ENCODE measurements at places on chromosomes 2 and 18.

GRCh38 chr18:32010124-32010721 is 8.4 kb upstream of the RNF125 start:
- DNase-seq = no peak
- H3K27ac ChIP-seq = no peak overlapping the region
- H3K4me1 ChIP-seq = peaks cover 8% of the 10 kb centered on the region
- H3K27me3 ChIP-seq = no peaks in the 10 kb centered on the region

DNA sequence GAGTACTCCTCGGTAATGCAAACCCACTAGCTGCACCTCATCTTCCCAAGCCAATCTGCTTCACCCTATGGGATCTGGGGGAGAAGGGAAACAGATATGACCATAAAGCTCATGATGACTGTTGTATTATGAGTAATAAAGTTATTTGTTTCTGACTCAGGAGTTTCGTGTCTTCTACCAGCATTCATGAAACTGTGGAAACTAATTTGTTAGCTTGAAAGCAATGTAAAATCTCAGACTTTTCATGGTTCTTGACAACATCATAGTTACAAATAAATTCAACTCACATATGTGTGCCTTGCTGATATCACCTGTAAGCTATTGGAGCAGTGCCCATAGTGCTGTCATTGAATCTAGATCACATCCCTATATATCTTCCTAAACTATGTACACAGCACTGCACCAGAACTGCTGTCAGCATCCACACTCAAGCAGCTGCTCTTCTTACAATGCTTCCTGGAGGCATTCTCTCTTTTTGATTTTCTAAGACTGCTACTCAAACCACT is 135.6 kb upstream of the KYNU start:
- H3K27me3 ChIP-seq = no peaks in the 10 kb centered on the region
- no peak for DNase-seq
- no peaks in the 10 kb centered on the region for H3K36me3 ChIP-seq
- H3K27ac ChIP-seq = no peak overlapping the region

- H3K27me3 ChIP-seq = no peaks in the 10 kb centered on the region
- no peak for DNase-seq
- no peak overlapping the region for H3K4me3 ChIP-seq
- peaks cover 27% of the 10 kb centered on the region for H3K36me3 ChIP-seq
- H3K27ac ChIP-seq = no peak overlapping the region
Observed at GRCh38 chr2:32136097-32136496, 29.6 kb upstream of the SLC30A6 start.

GRCh38 chr2:120892271-120892966 is 156.8 kb downstream of the GLI2 start:
- no peak for DNase-seq
- no peak overlapping the region for H3K27ac ChIP-seq
- peaks cover 16% of the 10 kb centered on the region for H3K27me3 ChIP-seq

DNA sequence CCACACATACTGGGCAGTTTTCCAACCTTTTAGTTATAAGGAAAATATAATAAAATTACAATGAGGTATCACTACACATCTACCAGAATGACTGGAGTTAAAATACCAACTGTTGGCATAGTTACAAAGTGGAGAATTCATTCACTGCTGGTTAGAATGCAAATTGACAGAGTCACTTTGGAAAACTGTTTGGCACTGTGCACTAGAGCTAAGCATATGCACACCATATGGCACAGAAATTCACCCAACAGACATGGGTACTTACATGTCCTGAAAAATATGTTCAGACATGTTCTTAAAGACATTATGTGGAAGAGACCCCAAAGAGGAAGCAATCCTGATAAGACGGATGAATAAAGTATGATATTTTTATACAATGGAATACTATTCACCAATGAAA is 686.1 kb upstream of the RAB6C start:
- H3K27ac ChIP-seq = no peak overlapping the region
- H3K27me3 ChIP-seq = no peaks in the 10 kb centered on the region
- no peak for DNase-seq
- H3K36me3 ChIP-seq = no peaks in the 10 kb centered on the region
- H3K4me3 ChIP-seq = no peak overlapping the region

- H3K4me1 ChIP-seq = peaks cover 26% of the 10 kb centered on the region
- H3K27me3 ChIP-seq = no peaks in the 10 kb centered on the region
- DNase-seq = no peak
- H3K27ac ChIP-seq = peak overlapping the region; percentile 38
Observed at GRCh38 chr2:234100686-234101085, 50.2 kb downstream of the SPP2 start.

DNA sequence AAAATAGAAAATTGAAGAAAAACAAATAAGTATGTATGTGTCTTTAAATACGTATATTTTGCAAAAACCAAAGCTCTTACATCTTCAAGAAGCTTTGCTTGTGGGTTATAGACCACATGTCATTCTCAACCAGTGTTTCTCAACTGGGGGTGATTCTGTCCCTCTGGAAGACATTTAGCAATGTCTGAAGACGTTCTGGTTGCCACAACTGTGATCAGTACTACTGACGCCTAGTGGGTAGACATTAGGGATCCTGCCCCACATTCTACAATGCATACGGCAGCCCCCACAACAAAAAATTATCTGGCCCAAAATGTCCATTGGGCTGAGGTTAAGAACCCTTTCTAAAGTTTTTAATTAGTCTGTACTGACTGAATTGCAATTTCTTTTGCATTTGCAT is 48.4 kb downstream of the UNC50 start:
- peak overlapping the region; percentile 47 for H3K4me3 ChIP-seq
- no peak for DNase-seq
- H3K36me3 ChIP-seq = no peaks in the 10 kb centered on the region
- no peaks in the 10 kb centered on the region for H3K27me3 ChIP-seq

All from T-cell (primary cell).